Erythroblast (primary cell): ENCODE measurements at places on chromosomes 11 and 22.

DNA sequence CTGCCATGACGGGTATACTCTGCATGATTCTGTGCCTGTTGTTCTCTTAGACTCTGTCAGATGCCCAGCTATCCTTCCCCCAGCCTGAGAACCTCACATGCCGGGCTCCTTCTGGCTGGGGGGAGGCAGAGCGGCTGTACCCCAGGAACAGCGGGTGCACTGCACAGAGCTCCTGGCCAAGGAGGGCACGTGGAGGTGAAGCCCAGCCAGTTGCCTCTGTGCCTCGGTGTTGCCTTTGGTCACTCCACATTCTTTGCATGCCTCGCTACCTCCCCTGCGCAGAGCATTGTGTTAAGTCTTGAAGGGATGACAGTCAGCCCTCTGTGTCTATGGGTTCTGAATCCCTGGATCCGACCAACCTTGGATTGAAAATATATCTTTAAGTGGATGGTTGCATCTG, 77.7 kb downstream of the FEZ1 start:
- no peak for DNase-seq

- DNase-seq: no peak
Measured at GRCh38 chr11:106278391-106278790, 200.9 kb downstream of the AASDHPPT start.

GRCh38 chr11:128840783-128841182, 26.3 kb downstream of the KCNJ1 start:
- no peak for DNase-seq

DNA sequence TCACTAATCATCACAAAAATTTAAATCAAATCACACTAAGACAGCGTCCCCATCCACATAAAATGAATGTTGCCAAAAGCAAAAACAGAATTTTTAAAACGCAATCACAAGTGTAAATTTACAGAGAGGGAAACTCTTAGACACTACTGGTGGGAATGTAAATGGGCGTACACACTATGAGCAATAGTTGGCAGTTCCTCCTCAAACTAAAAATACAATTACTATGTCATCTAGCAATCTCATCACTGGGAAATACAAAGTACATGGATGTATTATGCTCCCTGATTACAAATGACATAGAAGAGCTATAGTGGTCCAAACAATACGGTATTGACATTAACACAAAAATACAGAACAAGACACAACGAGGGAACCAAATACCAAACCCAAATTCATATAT, 8.7 kb upstream of the RGL4 start:
- DNase-seq: no peak

DNA sequence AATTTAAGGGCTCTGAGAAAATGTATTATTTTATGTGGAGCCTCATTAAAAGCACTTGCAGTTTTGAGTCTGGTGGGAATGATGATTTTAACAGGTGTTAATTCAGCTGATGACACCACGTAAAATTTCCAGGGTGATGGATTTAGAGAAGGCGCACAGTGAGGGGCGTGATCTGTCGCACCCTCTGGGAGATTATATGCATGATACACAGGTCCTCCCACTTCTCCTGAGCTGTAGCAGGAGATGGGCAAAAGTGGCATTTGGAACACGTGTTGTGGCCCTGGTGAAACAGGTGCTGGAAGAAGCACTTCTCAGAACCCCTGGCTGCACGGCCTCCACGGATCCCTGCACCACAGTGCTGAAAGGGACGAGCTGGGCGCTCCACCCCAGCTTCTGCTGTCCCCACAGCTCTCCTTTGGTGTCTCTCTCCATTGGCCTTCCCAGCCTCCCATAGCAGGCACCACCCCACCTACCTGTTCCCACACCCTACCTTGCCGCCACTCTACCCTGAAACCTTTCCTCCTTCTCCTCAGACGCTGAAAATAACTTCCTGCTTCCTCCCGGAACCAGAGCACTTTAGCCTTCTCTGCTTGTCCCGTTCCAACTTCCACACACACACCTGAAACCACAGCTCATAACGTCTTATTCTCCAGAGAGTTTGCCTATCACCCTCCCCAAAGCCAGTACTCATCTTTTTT, 6.9 kb upstream of the SORL1 start:
- no peak for DNase-seq

GRCh38 chr11:134350381-134350780, 18.6 kb downstream of the GLB1L2 start:
- no peak for DNase-seq

DNA sequence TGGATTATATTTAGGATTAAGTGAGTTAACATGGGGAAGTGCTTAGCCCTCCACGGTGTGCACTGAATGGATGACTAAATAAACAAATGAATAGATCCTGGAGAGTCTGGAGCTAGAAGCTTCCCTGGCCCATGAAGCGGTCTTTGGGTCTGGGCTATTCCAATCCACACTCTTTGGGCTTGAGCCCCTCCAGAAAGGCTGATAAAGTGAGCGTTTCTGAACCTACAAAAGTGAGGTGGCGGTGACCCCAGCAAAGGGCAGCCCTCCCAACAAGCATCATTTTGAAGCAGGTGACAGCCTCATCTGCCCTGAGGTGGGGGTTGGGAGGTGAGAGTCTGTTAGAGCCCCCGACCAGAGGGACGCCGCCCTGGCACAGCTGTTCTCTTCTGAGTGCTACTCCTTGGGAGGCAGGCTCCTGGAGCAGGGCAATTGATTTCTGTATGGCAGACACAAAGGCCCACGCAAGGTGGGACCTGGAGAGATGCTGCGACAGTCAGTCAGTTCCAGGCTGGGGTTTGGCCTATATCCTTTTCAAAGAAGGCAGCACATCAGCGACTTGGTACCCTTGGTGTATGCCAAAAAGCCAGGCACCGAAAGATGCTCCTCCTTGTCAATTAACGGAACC, 157.8 kb downstream of the CACNA1I start:
- no peak for DNase-seq

DNA sequence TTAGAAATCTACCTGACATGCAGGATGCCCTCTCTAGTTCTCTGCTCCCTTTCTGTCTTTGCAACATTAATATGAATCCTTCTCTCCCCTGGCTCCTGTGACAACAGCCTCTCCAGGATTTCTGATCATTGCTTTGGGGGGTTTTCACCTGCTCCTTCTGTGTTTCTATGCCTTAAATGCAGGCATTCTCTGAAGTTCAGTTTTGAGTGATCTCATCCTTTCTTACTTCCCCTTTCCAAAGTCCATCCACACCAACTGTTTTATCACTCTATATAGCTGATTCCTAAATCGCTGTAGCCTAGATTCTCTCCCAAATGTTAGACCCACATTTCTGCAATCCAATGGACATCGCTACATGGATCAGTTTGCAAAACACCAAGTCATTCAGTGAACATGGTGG, 330.7 kb upstream of the NCAM1 start:
- no peak for DNase-seq

DNA sequence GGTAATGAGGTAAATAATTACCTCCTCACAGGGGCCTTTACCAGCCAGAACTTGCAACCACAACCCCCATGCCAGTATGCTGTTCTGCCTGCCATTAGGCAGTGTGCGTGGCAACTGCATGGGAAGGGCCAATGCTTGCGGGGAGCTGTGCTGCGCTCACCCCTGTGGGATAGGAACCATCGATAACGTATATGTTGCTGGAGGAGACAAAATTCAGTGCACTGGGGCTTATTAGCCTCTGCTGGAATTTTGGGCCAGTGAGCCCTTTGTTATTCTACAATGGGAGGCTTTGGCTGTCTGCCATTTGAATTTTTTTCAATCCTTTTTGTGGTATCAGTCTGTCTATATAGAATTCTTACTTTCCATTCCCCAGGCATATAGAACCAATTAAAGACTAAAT, 47.3 kb downstream of the PPP2R1B start:
- no peak for DNase-seq

DNA sequence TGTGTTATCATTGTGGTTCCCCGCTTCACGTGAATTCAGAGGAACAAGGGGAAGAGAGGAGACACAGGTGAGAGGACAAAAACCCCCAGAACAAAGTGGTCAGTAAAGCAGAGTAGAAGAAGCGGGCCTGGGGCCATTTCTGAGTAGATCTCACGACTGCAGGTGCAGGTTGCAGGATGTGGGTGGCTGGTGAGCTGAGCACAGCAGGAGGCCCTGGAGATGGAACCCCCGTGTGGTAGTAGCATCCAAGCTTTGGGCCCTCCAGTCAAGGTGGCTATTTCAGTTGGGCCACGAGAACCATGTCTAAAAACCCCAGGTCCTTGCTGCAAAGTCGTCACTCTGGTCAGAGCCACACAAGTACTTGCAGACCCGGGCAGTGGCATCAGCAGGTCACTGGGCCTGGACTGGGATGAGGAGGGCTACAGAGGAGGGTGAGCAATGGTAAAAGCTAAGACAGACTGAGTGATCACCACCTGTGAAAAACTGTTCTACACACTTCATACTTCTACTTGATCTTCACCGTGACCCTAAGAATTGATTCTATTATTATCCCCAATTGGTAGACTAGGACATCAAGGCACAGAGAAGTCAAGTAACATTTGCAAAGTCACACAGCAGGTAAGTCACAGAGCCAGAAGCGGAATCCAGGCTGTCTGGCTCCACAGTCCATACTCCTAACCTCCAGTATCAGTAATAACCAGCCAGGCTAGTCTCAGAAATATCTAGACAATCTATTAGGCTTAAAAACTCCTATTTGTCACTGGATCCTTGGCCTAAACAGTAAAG, 43.8 kb downstream of the SLC1A2 start:
- no peak for DNase-seq

- no peak for DNase-seq
Measured at GRCh38 chr22:42277988-42278776, 7.7 kb upstream of the TCF20 start.

DNA sequence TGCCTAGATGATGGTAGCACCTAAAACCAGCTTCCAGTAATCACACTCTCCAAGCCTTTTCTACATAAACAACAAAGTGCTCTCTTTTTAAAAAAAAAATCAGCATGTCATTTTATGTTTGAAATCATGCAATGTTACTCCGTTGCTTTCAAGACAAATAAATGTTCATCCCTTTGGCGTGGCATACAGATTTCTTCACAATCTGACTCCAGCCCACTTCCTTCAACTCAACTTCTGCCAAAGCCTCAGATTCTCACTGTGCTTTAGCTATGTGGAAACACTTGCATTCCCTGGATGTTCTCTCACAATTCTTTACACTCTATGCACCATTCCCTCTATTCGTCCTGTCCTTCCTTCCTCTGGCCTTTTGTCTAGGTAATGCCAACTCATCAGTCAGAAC, 206.3 kb upstream of the BLID start:
- DNase-seq: no peak

DNA sequence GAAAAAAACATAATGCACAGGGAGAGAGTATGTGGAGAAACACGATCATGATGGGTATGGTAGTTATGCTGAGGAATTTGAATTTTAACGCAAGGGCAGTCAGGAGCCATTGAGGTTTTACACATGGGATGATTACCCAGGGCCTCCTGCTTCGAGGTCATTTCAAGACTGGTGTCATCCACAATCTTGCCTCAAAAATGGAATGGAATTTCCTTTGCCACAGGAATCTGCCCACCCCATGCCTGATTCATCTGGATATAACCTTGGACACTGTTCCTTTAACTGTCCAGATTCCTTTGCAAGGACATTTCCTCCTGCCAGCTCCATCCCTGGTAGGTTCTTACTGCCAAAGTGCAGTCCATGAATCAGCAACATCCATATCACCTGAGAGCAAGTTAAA, 655.9 kb upstream of the TENM4 start:
- DNase-seq: no peak

DNA sequence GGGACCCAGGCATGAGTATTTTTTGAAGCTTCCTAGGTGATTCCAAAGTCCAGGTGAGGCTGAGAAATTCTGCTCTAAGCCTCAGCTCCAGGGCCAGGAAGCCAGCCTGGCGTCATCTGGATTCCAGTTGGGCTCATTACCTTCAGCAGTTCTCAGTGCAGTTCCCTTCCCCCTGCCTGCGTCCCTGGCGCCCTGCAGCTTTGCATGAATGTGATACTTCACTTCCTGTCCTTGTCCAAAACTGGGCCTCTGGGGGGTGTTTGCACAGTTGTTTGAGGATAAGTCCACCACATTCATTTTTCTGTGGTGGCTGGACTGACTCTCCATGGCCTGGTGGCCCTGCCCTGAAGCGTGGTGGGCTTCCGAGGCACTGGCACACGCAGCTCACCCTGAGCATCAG, 98.1 kb downstream of the TENM4 start:
- DNase-seq: no peak

DNA sequence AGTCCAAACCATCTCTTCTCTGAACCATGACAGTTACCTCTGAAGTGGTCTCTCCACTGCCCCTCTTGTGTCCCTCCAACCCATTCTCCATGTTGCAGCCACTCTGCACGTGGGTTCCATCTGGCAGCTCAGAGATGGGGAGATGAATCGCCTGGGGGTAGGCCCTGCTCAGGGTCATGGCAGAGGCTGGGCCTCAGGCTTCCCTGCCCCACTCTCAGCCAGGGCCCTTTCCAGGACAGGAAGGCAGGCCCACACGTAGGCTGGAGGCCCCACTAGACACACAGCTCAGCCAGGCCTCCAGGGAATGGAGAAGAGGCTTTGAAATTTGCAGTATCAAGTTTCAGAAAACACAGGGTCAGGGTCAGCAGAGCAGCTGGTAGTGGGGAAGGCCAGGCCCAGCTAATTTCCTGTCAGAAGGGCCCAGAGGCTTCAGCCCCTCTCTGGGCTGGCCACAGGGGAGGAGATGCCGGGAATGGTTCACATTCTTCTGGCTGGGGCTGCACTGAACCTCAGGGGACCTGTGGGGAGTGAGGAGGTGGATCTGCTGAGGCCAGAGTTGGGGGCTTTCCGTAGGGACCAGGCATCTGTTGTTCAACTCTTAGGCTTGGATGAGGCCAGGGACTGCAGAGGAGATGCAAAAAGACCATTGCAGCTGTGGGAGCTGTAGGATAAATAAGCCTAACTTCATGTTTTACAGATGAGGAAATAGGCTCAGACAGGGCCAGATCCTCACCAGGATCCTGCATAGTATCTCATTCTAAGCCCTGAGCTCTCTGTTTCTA, 101.6 kb downstream of the SWAP70 start:
- DNase-seq: no peak

DNA sequence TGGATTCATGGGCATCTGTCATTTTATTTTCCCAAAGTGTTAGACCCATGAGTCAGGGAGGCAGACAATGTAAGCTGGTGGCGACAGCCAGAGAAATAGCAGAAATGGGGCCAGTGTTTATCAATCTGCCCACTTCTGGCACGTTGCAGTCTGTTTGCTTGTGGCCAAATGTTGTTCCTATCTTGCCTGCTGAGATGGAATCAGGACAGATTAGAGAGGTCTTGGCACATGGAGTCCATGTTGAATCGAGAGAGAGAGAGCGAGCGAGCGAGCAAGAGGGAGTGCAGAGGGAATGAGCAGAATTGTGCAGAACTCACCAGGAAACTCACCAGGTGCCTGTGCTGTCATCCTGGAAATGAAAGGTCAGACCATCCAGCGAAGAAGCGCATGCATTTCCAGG, 21.9 kb upstream of the PARVG start:
- no peak for DNase-seq

- DNase-seq: peak; percentile 55
Measured at GRCh38 chr11:125164422-125165110, at the start of gene PKNOX2. PKNOX2 (plus strand) TSS chr11:125164751; CDS start chr11:125351306, 186,555 bp downstream.
